Kidney capillary endothelial cell (primary cell): ENCODE measurements at places on chromosomes 5 and 9.

- no peak for DNase-seq
Measured at GRCh38 chr5:151667083-151667482, 19.6 kb downstream of the SPARC start.

DNA sequence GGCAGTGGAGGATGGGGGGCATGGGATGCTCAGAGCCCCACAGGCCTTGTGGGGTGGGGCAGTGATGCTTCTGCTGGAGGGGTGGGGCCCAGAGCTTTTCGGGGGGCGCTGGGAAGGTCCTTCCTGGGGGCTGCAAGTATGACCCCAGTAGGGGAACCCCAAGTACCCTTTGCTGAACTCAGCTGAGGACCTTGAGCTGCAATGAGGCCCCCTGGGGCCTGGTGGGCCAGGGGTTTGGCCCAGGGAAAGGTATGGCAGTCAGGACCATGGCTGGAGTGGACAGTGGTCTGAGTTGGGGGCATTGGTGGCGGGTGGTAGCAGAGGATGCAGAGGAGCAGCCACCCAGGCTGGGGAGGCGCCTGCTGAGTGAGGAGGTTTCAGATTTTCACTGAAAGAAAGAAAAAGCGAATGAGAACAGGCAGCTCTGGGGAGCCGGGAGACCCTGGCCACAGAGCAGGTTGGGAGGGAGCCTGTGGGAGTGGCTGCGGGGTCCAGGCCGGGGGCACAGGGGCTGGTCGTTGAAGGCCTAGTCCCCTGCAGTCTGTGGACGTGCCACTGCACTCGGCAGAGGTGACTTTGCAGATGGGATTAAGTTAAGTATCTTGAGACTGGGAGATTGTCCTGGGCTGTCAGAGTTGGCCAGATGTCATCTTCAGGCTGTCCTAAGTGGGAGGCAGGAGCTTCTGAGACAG is 19.2 kb downstream of the WNK2 start:
- DNase-seq = no peak

GRCh38 chr9:117809751-117810150 is 105.5 kb downstream of the TLR4 start:
- DNase-seq = no peak

GRCh38 chr9:6209966-6210365 is 5.6 kb upstream of the IL33 start:
- DNase-seq = no peak

- DNase-seq = no peak
Measured at GRCh38 chr9:33260372-33260771, 4.1 kb downstream of the BAG1 start.

- DNase-seq = no peak
Measured at GRCh38 chr9:89911721-89912604, 307.2 kb downstream of the GADD45G start.

GRCh38 chr5:142475102-142475513 is 150.3 kb upstream of the SPRY4 start:
- no peak for DNase-seq

DNA sequence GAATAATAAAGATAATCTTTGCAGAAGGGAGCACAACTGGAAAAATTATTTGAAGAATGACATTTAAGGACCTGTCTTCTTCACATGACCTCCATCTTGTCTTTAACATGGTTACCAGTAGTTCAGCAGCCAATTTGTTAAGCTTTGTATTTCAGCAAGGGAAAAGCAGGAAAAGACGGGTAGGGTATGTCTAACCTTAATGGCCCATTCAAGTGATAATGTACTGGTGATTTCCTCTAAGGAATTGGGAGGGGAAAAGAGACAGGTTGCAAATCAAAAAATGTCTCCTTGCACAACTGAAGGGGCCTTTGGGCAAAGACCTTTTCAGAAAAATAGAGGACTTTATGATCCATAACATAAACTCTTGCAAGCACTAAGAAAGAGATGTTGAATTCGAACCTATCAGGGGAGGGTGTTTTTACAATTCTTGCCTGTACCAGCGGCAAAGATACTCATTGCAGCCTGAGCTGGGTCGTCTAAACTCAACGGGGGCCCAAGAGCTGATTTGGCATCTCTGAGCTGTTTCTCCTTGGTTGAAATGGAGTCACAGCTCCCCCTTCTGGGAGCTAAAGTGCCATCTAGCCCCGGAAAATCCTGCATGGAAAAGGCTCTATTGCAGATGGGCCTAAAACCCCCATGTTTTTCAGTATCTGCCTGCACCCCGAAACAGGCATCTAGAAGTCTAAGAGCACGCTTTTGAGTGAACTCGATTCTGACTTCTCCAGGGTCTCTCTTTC is 3.8 kb downstream of the BRINP1 start:
- DNase-seq = peak; percentile 45

GRCh38 chr5:2841208-2841607 is 89.7 kb upstream of the IRX2 start:
- no peak for DNase-seq

DNA sequence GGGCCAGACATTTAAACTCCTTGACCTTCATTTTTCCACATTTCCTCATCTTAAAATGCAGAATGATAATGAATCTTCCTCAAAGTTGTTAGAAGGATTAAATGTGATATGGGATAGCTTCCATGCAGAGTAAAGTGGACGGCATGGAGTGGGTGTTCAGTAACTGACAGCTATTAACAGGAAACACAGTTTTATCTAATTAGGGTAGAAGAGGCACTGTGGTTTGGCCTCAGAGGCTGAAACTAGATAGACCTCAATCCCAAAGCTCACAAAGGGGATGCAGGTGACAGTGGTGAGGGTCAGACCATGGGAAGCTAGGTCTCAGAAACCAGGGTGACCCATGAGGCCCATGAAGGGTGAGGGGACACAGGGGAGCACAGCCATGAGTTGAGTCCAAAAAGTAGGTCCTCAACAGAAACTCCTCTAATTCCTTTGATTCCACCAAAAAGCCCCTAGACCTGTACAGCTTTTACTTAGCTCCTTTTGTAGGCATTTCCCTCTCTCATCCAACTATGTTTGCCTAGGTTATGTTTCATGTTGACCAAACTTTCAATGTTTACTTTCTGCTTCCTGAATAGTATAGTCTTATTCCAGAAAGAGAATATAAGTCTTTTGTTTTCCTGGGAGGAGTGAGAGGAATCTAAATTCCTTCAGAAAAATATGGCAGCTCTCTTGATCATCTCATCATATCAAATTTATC is 27.9 kb upstream of the GLDC start:
- no peak for DNase-seq

GRCh38 chr9:98191671-98192502 is 550 bp downstream of the CORO2A start:
- DNase-seq = no peak

GRCh38 chr9:114072184-114073140 is 5.6 kb downstream of the AMBP start:
- no peak for DNase-seq

- no peak for DNase-seq
Measured at GRCh38 chr9:105479846-105480245, 32.0 kb downstream of the FSD1L start.

DNA sequence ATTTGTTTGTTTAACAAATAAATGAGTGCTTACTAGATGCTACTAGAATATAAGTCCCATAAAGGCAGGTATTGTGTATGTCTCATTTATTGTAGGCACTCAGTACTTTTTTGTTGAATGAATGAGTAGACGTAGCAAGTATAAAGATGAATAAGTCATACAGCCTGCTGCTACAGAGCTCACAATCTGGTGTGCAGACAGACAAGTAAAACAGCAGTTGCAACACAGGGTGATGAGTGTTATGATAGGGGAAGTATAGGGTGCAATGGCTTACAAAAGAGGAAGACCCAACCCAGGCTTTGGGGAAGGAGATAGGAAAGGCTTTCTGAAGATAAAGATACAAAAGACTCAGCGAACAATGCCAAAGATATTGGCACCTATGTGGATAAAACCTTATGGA is 47.7 kb downstream of the SH3RF2 start:
- no peak for DNase-seq

- no peak for DNase-seq
Measured at GRCh38 chr9:10208691-10209069, 404.1 kb downstream of the PTPRD start.

- peak; percentile 91 for DNase-seq
Measured at GRCh38 chr9:136109351-136110081, 9.2 kb downstream of the TMEM250 start.

- no peak for DNase-seq
Measured at GRCh38 chr5:74625742-74626241, 14.7 kb downstream of the ENC1 start.

DNA sequence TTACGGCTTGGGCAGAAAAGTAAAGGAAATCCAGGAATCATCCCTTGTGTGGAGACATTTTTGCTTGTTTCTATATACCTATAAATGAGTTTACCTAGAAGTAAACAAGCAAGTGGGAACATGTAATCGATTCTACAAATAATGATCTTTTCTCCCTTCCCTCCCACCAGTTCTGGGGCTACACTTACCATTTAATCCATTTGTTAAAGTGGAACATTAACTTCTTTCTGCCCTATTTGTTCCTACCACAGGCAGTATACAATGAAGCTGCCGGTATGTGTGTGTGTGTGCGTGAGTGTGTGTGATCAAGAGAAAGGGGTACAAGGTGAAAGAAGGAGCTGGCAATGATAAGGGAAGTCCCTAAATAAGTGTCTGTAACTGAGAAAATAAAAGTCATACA is 26.4 kb upstream of the ELL2 start:
- DNase-seq = no peak

DNA sequence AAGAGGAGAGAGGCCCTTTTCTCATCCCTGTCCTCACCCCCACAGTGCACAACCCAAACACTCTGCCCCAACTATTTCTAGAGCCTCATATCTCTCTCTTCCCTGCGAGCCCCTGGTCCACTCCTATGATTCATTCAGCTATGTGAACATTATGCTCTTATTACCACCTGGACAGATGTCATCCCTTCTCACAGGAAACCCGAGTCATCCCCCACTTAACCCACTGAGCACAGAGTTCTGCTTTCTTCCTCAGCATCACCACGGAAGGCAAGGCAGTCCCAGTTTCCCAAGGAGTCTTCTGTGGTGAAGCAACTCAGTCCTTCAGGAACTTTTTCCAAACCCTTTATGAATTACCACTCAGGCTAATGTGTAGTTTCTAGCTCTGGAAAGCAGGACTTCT is 1.3 kb downstream of the DNAI1 start:
- DNase-seq = peak; percentile 39

DNA sequence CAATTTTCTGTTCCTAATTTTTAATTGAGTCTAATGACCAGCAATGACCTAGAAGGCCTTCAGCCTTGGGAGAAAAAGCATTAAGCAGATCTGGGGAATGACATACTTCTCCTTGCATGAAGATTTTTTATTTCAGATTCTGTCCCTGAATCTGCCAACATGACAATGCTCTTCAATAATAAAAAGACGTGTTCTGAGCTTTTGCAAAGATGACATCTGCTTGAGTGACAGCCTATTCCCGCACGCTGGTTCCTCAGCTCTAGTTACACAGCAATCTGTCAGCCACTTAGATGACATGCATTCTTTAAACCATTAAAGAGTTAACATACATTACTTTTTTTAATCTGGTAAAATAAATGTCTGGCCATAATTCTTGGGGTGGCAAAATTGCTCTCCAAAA is 129.3 kb upstream of the CDH6 start:
- no peak for DNase-seq

DNA sequence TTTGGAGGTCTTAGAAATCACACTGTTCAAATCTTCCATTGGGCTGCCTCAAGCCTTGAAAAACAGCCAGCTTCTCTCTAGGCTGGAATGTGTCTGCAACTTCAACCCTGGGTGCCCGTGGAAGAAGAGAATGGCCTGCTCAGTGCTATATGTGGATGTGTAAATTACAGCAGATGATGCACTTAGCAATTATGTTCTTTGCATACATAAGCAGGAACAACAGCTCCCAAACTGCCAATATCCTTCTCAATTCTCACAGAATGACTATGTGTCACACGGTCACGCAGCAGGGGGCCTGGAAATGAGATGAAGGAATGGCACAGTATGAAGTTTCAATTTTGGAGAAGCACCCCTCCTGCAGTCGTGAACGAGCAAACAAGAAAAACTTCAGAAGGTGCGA is 175.2 kb upstream of the SMARCA2 start:
- DNase-seq = no peak

DNA sequence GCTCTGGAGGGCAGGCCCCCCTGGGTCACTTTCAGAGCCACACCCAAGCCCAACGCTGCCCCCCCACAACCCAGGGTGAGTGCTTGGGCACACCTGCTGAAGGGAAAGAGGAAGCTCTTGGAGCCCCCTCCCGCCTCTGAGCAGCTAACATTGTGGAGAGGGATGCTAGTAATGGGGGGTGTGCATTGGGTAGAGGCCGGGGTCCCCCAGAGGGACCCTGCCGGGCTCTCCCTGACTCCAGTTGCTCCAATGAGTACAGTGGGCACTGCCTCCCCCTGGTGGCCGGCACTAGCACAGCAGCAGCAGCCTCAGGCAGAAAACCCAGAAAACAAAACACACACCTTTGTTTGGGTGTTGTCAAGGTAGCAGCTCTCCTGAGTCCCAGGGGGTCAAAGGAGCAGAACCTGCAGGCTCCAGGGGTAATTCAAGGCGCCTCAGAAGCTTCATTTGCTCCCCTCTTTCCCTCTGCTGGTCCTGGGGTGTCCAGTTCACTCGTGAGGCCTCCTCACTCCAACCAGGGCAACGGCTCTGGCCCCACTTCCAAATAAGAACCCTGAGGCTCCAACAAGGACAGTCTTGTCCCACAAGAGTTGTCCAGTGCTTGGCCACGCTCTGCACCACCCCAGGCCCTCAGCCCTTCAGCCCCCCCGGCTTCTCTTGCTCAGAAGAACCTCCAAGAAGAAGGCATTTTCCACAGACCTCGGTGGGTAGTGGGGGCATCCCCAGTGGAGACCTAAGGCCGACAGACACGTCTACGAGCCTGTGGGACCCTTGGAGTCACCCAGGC is 16.1 kb downstream of the GBGT1 start:
- peak; percentile 60 for DNase-seq

DNA sequence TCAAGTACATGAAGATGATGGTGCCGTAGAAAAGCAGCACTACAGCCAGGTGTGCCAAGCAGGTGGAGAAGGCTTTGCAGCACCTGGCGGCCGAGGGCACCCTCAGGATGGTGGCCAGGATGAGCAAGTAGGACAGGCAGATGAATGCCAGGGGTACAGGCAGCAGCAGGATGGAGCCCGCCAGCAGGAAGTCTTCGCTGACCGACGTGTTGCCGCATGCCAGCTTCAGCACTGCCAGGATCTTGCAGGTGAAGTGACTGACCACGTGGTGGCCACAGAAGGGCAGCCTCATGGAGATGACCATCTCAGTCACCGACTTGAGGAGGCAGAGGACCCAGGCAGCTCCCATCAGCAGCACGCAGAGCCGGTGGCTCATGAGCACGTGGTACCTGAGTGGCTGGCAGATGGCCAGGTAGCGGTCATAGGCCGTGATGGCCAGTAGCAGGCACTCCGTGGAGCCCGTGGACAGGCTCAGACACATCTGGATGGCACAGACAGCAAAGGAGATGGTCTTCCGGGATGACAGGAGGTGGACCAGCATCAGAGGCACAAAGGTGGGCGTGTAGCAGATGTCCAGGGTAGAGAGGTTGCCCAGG is 482 bp downstream of the OR13J1 start:
- no peak for DNase-seq

DNA sequence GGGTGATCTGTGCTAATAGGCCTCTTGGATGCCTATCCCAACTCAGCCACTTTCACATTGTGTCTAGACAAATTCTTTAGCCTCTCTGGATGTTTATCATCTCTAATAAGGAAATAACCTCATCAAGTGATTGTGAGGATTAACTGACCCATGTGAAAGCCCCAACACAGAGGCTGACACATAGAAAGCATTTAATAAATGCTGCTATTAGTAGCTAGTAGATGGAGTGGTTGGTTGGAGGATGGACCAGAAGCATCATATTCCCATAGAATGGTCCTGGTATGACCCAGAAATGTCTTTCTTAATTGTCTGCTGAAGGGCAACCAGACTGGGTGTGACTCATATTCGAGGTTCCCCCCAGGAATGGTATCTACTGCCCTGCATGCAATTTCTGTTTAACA is 124.4 kb downstream of the PIK3R1 start:
- no peak for DNase-seq
